Activated T-helper 1 cell treated with Interleukin-2 at 50 U/mL for 16 hours (primary cell): ENCODE measurements at places on chromosomes 5 and 9.

DNA sequence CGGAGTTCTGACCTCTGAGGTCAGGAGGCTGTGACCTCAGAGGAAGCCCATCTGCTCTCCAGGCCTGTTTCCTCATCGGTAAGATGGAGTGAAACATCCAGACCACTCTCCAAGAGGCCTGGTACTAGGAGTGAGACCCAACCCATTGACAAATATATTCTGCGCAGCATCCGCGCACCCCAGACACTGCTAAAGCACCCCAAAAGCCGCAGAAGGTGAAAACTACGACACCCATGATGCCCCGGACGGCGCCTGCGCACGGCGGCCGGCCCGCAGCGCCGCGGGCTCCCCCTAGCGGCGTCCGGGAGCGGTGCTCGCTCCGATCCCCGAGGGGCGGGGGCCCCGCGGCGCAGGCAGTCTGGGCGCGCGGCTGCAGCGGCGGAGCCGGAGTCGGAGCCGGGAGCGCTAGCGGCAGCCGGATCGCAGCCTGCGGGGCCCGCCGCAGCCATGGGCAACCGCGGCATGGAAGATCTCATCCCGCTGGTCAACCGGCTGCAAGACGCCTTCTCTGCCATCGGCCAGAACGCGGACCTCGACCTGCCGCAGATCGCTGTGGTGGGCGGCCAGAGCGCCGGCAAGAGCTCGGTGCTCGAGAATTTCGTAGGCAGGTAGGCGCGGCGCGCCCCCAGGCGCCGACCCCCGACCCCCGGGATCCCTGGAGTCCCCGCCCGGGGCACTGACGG, at the start of gene DNM1:
Gene DNM1, plus strand, starts transcription at position 356 of the 683 bp plus-strand sequence. Its CDS starts 92 bp downstream, at position 448.
- peak; percentile 68 for DNase-seq

GRCh38 chr5:172533399-172534228, 79.3 kb upstream of the SH3PXD2B start:
- DNase-seq, result no peak

DNA sequence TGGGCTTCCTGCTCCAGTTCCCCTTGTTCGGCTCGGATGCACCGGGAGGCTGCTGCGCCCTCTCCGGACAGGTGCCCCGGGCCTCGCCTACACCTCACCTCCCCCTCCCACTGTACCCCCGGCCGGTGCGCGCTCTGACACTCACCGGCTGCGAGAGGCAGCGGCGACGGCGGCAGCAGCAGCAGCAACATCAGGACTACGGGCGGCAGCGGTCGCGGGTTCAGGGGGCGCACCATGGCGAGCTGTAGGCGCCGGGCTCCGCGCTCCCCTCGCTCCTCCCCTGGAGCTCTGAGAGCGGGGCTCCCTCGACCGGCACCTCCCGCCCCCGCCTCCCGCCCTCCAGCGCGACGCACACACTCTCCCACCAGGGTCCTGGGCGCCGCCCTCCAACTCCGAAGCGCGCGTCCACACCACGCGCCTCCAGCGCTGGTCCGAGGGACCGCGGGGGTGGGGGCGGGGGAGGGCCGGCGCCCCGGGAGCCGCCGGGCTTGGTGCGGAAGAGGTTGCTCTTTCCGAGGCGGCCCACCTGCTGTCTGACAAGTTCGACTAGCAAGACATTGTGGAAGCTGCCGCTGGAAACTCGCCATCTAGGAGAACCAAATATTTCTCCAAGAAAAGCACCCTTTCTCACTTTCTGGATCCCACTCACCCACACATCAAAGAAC, at the start of gene GFRA3:
Gene GFRA3, minus strand, starts transcription at position 433 of the 665 bp plus-strand sequence. Its CDS starts 197 bp downstream, at position 236.
- no peak for DNase-seq

- DNase-seq, result no peak
Measured at GRCh38 chr5:56640763-56641406, 174.5 kb upstream of the MAP3K1 start.

- no peak for DNase-seq
Measured at GRCh38 chr5:112123086-112123485, 296.0 kb downstream of the EPB41L4A start.

GRCh38 chr9:77019236-77019925, at the start of gene FOXB2:
FOXB2 (plus strand) TSS chr9:77019655; CDS start chr9:77019655, 0 bp downstream.
- no peak for DNase-seq

DNA sequence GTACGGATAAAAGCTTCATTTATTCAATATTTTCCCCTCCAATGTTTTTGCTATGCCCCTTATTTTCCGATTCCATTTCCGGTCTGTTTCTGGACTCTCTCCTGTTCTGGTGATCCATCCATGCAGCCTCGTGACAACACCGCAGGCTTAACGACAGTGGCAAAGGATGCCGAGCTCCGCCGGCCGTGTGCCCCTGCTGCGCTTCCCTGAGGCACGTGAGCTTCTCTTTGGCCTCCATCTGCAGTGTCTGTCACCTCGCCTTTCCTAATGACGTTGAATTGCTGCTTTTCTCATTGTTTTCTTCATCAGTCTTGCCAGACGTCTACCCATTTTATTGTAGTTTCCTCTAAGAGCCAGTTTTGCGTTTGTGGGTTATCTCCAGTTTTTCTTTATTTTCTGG, 28.7 kb downstream of the SURF6 start:
- DNase-seq, result no peak

DNA sequence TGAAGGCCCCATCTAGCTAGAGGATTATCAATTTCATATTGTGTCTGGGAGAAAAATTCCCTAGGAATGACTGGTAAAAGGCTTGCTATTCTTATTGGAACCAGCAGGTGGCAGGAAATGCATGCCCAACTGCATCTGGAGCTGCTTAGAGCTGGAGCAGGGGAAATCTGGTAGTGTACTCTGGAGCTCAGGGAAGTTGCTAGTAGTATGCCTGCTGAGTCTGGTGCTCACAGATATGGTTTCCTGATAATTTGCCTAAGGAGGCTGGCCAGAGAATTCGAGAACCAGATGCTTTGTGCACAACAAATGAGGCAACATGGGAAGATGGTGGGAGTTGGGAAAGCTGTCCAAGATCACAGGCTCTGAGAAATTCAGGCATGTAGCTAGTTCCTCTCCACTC, 53.7 kb downstream of the G3BP1 start:
- no peak for DNase-seq

DNA sequence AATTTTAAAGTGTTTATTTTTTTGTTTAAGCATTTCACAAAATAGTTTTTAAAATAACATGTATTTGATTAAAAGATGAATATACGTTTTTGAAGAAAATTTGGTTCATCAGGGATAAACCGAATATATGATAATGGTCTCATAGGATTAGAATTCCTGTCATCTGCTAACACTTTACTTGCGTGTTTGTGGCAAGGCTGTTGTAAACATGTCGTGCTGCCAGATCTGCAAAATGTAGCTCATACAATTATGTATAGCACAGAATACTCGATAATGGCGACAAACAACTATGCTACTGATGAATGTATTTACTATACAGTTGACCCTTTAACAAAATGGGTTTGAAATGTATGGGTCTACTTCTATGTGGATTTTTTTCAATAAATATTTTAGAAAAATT, 7.2 kb upstream of the TXNDC8 start:
- DNase-seq, result no peak

DNA sequence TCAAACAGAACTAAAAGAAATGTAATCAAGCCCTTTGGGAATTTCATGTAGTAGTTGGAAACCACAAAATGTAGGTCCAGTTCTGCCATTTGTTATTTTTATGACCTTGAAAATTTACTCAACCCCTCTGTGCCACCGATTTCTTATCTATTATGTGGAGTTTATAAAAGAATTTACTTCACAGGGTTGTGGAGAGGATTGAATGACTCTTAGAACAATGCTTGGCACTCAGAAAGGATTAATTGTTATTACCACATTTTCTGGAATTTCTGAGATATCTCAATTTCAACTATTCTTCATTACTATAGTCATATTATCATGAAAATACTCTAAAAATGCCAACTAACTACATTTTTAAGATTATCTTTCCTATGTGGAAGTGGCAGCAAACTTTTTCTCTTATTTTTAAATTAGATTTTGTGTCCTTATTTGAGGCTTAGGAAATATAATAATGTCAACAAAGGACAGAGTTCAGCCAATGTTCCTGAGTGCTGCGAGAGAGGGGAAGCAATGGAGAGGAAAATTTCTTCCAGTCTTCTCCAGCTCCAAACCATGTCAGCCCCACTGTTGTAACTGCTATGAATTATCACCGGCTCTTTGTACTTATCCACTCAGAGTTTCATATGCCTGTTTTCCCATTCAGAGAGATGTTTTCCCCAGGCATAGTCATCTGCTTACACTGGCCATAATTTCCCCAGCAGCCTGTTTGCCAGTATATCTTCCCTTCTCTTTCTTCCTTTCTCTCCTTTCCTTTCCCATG, 525.6 kb downstream of the SPATA31D1 start:
- DNase-seq, result no peak

DNA sequence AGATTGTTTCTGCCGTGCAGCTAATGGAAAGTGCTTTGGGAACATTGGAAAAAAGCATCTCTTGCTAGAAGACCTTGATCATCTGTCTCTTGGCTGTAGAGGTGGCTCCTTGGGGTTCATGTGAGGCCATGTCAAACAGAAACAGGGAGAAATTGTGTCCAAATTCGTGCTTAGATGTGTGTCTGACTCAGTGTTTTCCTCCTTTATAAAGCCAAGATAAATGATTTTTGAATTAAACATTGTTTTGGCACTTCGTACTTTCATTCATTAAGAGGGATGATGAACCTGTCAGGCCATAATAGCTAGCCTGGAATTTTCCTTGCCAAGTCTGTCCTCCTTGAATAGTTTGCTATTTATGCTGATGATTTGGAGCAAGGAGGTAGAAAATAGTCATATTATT, 143.8 kb downstream of the FBXL7 start:
- no peak for DNase-seq

- DNase-seq, result no peak
Measured at GRCh38 chr9:137168573-137168903, 1.3 kb downstream of the LRRC26 start.

DNA sequence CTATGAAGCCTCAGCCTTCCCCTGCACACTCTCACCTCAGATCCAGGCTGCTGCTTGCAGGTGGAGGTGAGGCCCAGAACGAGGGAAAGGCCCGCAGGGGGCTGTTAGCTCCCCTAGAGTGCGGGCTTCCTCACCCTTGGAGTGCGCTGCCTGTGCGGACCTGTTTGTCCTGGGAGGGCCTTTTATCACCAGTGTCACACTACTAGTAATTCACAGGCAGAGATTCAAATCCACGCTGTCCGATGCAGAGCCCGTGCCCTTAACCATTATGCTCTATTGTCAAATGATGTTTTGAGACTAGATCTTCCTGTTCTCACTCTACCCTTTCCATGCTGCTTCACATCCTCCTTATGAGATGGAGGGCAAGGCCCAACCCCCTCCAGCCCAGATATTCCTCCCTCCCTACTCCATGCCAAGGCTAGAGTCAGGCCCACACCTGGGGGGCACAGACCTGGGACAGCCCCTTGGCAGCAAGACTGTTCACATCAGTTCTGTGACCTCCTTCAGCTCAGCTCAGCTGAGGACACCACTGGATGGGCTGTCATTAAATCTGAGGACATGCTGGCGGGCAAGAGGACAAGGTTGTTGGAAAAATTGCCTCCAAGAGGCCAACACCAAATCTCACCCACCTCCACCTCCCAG, 112.8 kb upstream of the SPOCK1 start:
- DNase-seq, result no peak

- DNase-seq, result no peak
Measured at GRCh38 chr5:4636378-4636777, 503.8 kb upstream of the ADAMTS16 start.

- no peak for DNase-seq
Measured at GRCh38 chr9:94157050-94157801, 73.0 kb downstream of the PTPDC1 start.

DNA sequence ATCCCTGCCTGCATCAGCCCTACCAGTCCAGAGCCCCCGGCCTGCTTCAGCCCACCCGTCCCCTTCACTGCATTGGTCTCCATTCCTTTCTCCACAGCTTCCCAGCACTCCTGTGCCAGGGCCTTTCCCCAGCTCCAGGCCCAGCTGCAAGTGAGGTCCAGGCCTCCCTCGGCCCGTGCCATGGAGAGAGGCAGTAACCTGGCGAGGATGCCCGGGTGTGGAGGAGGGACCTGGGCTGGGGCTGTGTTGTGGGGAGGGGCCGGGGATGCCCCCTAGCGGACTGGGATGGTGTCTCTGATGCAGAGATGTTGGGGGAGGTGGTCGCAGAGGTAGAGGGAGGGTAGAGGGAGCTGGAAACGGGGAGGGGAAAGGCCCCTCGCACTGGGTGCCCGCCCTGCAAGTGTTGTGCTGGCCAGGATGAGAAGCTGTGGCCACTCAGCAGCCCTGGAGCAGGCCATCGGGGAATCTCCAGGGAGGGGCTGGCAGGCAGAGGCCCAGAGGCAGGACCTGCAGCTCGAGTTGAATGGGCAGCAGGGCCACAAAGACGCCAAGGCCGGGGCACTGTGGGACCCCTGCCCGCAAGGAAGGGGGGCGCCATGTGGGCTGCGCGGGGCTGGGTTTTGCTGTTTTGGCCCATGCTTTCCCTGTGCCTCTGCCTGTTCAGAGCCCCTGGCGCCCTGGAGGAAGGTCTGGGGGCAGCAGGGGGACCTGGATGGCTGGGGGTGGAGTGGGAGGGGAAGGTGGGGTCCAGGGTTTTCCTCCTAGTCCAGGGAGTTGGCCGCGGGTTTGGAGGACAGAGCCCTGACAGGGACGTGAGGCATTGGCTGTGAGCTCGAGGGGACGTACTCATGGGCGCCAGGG, 26.0 kb upstream of the NKD2 start:
- no peak for DNase-seq

DNA sequence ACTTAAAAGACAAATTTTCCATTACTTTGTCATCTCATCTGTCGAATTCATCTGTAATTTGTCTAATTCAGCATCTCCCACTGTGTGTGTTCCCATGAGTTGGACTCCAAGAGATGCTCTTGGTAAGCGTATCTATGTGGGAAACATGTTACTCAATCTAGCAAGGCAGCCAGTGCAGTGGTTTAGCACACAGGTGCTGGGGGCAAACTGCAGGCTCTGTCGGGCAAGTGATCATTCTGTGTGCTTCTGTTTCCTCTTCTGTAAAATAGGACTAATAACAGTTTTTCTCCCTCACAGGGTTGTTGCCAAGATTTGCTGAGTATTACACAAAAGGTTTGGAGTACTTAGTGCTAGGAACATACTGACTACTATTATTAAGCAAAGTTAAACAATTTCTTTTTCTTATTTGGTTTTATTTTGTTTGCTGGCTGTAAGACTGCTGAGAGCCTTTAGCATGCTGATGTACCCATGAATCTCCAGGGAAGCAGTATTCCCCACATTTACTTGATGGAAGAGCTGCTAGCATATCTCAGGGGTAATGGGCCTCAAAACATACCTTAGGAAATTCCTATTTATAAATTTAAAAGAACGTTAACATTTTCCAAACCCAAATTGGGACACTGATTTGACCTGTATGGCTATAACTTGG, 709 bp upstream of the GAPT start:
- no peak for DNase-seq

DNA sequence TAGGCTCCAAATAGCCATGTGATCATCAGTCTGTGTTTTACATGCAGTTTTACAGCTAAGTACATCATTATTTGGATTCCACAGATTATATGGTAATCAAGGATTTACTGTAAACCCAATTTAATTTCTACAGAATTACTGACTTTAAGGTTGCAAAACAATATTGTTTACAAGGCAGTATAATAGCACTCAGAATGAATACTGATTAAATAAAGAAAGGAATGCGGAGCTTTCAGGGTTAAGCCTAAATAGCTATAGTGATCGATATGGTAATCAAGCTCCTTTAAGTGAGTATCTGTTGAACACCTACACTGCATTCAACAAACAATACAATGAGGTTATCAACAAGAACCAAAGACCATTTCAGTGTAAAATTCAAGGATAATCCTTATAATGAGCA, 64.3 kb downstream of the DMAC1 start:
- no peak for DNase-seq

GRCh38 chr5:135887881-135888614, 7.6 kb downstream of the IL9 start:
- DNase-seq, result no peak

- DNase-seq, result no peak
Measured at GRCh38 chr9:27540502-27540901, 10.9 kb upstream of the MOB3B start.

- peak; percentile 74 for DNase-seq
Measured at GRCh38 chr5:50667653-50668595, 1.5 kb downstream of the PARP8 start.
